Posterior vena cava (tissue), 2 donors: ENCODE measurements at places on chromosomes 3 and 15. TPM values are rescaled to one million over a fixed set of nuclear protein-coding genes. Genes with fewer than 3 reads are reported as not detected.

The FSTL1 gene
- 1,310 TPM for total RNA-seq

- DNase-seq: no peak
Observed at GRCh38 chr3:188041193-188041592, 112.8 kb upstream of the LPP start.

- DNase-seq: no peak
Observed at GRCh38 chr3:64117483-64117882, 94.2 kb upstream of the PSMD6 start.

DNA sequence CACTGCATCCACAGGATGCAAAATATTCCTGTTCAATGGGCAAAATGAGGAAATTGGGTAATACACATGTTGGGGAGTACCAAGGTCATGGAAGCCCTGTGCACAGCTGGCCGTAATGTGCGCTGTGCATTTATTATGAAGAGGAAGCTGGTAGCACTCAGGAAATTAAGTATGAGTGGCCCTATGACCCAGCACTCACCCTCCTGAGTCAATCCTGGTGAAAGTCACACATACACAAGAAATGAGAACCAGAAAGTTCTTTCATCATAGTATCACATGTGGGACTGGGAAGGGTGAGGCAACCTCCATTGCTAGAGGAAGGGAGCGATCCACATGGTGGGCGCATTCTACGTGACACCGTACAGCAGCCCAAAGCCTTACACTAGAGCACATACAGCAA, 11.4 kb upstream of the PRR20G start:
- no peak for DNase-seq

The KLHL6 gene
- 2.0 TPM for total RNA-seq

- no peak for DNase-seq
Observed at GRCh38 chr3:165210132-165210531, 13.9 kb upstream of the SLITRK3 start.

DNA sequence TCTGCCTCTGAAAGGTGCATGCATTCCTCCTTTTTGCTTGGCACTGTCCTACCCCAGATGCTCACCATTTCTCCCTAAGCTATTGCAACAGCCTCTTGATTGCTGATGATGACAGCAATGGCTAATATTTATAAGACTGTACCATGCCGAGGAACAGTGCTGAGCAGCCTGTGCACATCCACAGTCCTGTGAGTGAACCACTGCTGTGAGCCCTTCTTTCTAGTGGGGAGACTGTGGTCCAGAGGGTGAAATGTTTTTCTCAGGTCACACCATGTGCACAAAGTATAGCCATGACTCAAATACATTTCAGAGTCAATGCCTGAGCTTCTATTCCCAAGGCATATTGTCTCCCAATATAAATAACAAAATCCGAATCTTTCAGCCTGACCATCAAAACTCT, 231.2 kb upstream of the LRTM1 start:
- no peak for DNase-seq

GRCh38 chr3:170196833-170197232, 15.3 kb upstream of the PHC3 start:
- no peak for DNase-seq

DNA sequence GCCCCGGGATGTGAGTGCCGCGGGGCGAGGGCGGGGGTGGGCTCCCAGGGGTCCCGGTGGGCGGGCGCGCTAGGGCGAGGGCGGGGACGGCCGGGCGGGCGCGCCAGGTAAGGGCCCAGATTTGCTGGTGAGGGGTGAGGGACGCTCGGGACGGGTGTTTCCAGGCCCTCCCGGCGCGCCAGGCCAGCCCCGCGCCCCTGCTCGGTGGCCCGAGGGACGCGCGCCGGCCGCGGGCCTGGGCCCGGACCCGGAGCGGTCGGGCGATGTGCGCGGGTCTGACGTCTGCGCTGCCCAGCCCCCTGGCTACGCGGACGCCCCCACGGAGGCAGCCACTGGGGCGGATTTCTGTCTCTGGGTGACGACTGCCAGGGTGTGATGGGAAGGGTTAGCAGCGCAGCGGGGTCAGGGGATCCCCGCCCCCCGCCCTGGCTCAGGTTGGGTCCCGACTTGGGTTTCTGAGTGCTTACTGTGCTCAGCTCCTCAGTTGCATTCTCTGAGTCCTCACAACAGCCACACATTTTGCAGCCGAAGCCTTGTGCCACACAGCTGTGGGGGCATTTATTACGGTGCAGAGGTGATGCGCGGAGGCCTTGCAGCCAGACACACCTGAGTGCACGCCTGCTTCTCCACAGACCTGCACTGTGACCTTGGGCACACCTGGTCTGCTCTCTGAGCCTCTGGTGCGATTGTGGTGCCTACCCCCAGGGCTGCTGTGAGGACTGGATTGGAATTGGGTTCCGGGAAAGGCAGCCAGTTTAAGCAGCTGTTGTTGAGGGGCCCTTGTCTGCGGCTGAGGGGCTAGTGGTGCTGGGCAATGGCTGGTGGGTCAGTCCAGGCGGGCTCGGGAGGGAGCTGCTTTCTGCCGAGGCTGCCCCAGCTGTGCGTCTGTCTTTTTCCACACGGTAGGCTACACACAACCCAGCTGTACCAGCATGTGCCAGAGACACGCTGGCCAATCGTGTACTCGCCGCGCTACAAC, 523 bp downstream of the HDAC11 start:
- peak; percentile 77 for DNase-seq

GRCh38 chr15:64842096-64842939, 603 bp downstream of the PLEKHO2 start:
- no peak for DNase-seq

DNA sequence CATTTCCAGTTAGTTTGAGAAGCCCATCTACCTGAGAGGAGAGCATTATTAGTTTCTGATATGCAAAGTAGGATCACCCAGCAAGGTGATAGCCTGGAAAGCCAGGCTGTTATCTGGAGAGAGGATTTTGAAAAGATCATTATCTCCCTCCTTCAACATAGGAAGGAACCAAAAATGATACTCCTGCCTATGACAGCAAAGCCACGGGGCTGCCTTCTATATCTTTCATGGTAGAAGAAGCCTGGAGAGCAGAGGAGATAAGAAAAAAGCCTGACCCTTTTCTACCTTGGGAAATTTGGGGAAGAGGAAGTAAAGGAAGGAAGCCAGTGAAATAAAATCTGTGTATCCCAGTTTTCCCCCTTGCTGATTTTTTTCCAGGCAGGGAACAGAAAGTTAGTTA, 205.5 kb downstream of the MFSD1 start:
- DNase-seq: no peak

The CYP1A1 gene
- 0.48 TPM for total RNA-seq

GRCh38 chr15:80152896-80153876, at the start of gene FAH:
TSS of gene FAH (plus strand) at chr15:80152999. CDS start at chr15:80153055, 56 bp downstream.
- peak; percentile 90 for DNase-seq

The KCNH8 gene
- 0.10 TPM for total RNA-seq

DNA sequence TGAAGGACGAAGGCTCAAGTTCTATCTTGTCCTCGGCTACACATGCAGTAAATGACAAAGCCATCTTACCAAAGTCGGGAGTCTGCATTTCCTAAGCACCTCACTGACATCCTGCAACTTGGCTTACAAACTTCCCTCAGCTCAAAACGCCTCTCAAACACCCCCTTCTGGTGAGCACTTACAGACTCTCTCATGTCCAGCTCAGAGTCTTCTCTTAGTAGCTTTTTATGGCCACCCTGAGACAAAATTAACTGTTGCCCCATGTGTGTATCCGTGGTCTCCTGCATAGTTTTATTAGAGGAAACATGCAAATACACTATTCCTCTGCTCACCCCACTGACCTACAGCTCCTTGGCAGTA, 819.7 kb downstream of the FHIT start:
- no peak for DNase-seq

The COL8A1 gene
- total RNA-seq: 80.6 TPM
